ENCODE measurements at places on chromosomes 4 and X. TPM values are rescaled to one million over a fixed set of nuclear protein-coding genes. Genes with fewer than 3 reads are reported as not detected.
A peak's percentile ranks its signal among the peaks of the same experiment; 100 is the strongest.

Gene ENAM
- not detected for total RNA-seq

DNA sequence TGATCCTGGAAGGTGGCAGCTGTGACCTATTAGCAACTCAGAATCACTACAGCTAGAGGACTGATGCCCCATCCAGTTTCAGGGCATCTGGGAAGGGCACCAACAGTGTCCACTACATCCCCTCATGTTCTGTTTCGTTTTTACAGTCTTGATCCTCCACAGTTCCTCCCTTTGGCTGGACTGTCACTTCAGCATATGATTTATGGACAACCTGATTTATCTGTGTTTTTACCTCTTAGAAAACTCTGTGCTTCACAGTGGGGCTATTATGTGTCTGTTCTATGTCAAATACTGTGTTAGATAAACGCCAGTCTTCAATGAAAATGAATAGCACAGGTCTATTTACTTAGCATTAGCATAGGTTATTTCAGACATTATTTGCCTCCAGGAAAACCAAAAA lies 63.1 kb upstream of the GRPR start:
- DNase-seq = no peak

GRCh38 chrX:111007238-111007637 lies 88.8 kb upstream of the PAK3 start:
- no peak for DNase-seq

DNA sequence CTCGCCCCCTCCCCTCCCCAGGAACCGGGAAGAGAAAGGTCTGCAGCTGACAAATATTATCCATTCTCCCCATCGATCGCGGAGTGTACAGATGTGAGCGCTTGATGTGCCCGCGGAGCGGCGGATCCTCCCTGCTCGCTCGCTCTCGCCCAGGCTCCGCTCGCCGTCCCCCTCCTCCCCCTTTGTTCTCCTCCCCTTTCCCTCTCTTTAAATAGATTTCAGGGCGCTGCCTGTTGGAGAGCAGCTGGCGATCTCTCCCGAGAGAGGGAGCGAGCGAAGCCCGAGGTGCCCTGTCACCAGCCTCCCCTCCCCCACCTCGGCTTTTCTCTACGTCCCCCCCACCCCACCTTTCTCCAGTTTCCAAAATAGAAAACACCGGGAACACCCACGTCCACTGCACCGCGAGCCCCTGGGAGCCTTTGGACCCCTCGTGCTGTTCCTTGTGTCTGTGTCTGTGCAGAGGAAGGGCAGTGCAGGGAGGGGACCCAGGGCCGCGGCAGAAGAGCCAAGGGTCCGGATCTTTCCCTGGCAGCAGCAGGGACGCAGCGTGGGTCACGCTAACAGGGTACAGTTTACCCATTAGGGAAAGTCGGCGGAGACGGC lies 56.6 kb upstream of the BCOR start:
- peak; percentile 48 for DNase-seq

DNA sequence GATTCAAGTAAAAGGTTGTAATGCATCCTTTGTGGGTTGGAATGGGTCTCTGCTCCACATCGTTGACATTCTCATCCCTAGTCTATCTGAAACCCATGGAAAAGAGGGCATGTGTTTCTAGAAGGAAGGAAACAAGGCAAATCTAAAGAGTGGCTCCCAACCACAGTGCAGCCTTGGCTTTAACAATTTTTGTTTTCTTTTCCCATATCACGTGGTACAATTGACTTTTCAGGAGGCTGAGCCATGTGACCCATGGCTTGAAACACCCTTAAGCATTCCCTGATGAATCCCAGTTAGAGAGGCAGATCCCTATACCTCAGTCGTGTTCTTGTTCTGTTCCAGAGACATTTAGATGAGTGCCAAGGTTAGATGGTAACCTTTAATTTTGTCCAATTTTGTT lies 12.8 kb downstream of the DCUN1D4 start:
- no peak for DNase-seq

Gene GPR50
- 12.0 TPM for total RNA-seq

GRCh38 chrX:13087322-13088155 lies 43.1 kb upstream of the FAM9C start:
- no peak for DNase-seq

Gene MAGEA8
- total RNA-seq = not detected

GRCh38 chr4:186852073-186852420 lies 128.4 kb upstream of the FAT1 start:
- no peak for DNase-seq

- DNase-seq = no peak
These were observed 22.8 kb downstream of the DHX15 start for GRCh38 chr4:24561438-24562139.

DNA sequence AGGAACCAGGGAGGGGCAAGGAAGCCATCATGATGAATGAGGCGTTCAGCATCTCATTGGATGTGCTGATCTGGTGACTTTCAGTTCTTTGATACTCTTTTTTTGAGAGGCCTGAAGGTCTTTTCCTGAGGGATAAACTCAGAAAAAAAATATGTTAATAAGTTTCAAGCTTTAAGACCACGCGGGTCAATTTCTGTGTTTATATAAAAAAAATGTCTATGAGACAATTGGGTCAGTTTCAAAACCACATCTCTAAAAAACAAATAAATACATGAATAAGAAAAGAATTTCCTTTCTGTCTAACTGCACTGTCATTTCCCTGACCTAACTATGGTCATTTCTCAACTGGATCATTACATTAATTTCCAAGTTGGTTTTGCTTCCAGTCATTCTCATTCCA lies 62.6 kb downstream of the TRIML1 start:
- DNase-seq = no peak

DNA sequence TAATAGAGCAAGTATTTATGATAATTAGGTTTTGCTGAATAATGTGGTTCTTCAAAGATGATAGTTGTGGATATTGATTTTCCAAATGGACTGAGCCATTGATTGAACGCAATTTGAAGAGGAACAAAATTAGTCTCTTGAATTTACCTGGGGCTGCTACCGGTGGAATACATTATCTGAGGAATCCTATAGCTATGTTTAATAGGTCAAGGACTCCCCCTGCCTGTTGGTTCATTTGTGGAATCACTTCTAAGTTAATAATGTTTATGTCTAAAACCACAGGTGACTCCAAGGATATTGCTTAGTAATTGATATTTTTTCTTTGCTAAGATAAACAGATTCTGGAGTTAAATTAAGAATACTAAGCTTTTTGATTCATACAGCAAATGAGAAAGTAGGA lies 576.0 kb upstream of the PABPC4L start:
- DNase-seq = no peak

Gene SH3D19
- 41.4 TPM for total RNA-seq

DNA sequence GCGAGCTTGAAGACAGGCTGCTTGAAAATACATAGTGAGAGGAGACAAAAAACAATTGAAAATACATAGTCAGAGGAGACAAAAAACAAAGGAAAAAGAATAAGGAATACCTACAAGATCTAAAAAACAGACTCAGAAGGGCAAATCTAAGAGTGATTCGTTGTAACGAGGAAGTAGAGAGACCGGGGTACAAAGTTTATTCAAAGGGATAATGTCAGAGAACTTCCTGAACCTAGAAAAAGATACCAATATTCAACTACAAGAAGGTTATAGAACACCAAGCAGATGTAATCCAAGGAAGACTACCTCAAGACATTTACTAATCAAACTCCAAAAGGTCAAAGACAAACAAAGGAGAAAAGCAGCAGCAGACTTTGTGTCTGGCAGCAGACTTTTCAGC lies 165.6 kb downstream of the NEK1 start:
- DNase-seq = no peak
